Adrenal gland (tissue), 19 donors: ENCODE measurements at places on chromosomes 4 and X. TPM values are rescaled to one million over a fixed set of nuclear protein-coding genes. Genes with fewer than 3 reads are reported as not detected.

SORCS2 gene
- polyA plus RNA-seq = 0.67 TPM

APOO gene
- 37.7 TPM for polyA plus RNA-seq

PSAPL1 gene
- polyA plus RNA-seq = 0.03 TPM

TMEM156 gene
- 1.0 TPM for polyA plus RNA-seq

TRIM2 gene
- 58.9 TPM for polyA plus RNA-seq

GRCh38 chr4:149076401-149076800 lies 634.2 kb upstream of the NR3C2 start:
- no peaks in the 10 kb centered on the region for H3K36me3 ChIP-seq
- DNase-seq = no peak
- no peak overlapping the region for H3K27ac ChIP-seq
- no peak overlapping the region for H3K4me3 ChIP-seq
- H3K4me1 ChIP-seq = no peaks in the 10 kb centered on the region

- no peaks in the 10 kb centered on the region for H3K36me3 ChIP-seq
- peaks cover 14% of the 10 kb centered on the region for H3K4me1 ChIP-seq
- peaks cover 3% of the 10 kb centered on the region for H3K27me3 ChIP-seq
- H3K4me3 ChIP-seq = no peak overlapping the region
- H3K27ac ChIP-seq = peak overlapping the region; percentile 53
- DNase-seq = peak; percentile 65
Measured at GRCh38 chrX:38233891-38234667, 13.4 kb upstream of the SRPX start.

DNA sequence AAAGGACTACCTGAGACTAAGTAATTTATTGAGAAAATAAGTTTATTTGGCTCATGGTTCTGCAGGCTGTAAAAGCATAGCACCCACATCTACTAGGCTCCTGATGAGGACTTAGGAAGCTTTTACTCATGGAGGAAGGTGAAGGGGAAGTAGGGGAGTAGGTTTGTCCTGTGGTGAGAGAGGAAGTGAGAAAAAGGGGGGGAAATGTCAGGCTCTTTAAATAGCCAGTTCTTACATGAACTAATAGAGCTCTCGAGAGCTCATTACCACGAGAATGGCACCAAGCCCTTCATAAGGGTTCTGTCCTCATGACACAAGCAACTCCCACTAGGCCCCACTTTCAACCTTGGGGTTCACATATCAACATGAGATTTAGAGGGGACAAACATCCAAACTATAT lies 125.5 kb upstream of the NRK start:
- DNase-seq = no peak
- H3K4me3 ChIP-seq = no peak overlapping the region
- no peaks in the 10 kb centered on the region for H3K4me1 ChIP-seq
- no peaks in the 10 kb centered on the region for H3K36me3 ChIP-seq
- no peaks in the 10 kb centered on the region for H3K27me3 ChIP-seq

DNA sequence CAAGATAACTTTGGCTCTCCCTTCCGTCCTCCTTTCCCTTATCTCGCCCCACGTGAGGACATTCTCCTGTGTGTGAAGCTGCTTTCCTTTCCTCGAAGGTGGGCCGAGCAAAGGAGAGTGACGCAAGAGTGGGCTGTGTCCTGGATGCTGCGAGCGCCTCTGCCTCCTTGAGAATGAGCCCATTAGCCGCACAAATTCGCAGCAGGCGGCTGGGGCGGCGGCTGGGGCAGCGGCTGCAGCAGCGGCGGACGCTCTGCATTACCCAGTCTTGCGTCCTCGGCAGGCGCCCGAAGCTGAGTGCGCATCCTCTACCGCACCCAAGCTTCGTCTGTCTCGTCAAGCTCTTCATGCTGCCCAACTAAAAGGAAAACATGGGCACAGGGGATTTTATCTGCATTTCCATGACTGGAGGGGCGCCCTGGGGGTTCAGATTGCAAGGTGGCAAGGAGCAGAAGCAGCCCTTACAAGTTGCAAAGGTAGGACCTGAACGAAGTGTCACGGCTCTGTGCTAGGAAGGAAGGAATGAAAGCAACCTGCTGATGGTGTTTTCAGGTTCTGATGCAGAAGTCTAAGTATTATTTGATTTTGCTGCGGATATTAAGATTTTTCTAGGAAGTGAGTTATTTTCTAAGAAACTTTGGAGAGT lies at the start of gene SYNPO2:
TSS of gene SYNPO2 (plus strand) at position 189 of the 646 bp plus-strand sequence. CDS start at position 372, 183 bp downstream.
- no peaks in the 10 kb centered on the region for H3K36me3 ChIP-seq
- peak within 1 kb of the TSS; percentile 70 for H3K27ac ChIP-seq
- peaks cover 8% of the 10 kb centered on the region for H3K4me1 ChIP-seq
- no peaks in the 10 kb centered on the region for H3K27me3 ChIP-seq
- H3K4me3 ChIP-seq = no peak within 1 kb of the TSS
- peak; percentile 55 for DNase-seq

DNA sequence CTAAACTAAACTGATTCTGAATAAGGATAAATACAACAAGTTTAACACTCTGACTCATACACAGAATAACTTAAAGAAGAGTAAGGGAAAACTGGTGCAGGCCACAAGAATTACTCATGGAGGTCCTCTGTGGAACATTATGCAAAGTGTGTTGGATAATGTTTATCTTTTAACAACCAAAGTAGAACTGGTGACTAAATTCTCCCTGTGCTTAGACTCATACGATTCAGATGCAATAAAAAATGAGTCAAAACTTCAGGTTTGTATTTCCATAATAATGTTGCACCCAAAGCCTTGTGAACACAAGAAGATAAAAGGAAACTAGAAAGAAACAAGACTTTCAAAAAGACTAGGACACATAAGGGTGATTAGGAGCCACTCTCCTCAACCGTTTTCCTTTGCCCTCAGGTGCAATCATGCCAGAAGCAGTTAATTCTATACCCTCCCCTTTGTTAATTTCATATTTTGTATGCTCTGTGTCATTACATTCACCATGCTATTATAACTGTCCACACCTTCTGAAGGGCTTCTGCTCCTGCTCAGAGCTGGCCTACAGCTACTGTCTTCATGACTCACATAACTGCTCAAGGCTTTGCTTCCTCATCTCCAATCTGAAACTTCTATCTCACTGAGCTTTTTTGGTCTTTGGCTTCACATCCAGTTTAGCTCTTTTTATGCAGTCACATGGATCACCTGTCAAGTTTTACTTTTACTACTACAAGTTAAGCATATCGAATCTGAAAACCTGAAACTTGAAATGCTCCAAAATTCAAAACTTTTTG lies 60.2 kb downstream of the KCNIP4 start:
- H3K4me1 ChIP-seq = no peaks in the 10 kb centered on the region
- no peak overlapping the region for H3K27ac ChIP-seq
- DNase-seq = no peak
- H3K4me3 ChIP-seq = no peak overlapping the region
- H3K27me3 ChIP-seq = no peaks in the 10 kb centered on the region

DNA sequence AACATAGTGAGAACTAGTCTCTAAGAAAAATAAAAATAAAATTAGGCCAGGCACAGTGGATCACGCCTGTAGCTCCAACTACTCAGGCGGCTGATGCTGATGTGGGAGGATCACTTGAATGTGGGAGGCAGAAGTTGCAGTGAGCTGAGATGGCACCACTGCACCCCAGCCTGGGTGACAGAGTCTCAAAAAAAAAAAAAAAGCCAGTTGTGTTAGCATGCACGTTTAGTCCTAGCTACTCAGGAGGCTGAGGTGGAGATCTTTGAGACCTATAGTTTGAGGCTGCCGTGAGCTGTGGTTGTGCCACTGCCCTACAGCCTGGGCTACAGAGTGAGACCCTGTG lies 2.5 kb downstream of the DCK start:
- no peaks in the 10 kb centered on the region for H3K27me3 ChIP-seq
- DNase-seq = no peak
- no peaks in the 10 kb centered on the region for H3K36me3 ChIP-seq
- peaks cover 43% of the 10 kb centered on the region for H3K4me1 ChIP-seq
- H3K4me3 ChIP-seq = no peak overlapping the region
- no peak overlapping the region for H3K27ac ChIP-seq

- H3K4me3 ChIP-seq = no peak overlapping the region
- H3K27ac ChIP-seq = no peak overlapping the region
- DNase-seq = no peak
- no peaks in the 10 kb centered on the region for H3K36me3 ChIP-seq
Measured at GRCh38 chr4:10893395-10893794, 208.8 kb upstream of the CLNK start.

DNA sequence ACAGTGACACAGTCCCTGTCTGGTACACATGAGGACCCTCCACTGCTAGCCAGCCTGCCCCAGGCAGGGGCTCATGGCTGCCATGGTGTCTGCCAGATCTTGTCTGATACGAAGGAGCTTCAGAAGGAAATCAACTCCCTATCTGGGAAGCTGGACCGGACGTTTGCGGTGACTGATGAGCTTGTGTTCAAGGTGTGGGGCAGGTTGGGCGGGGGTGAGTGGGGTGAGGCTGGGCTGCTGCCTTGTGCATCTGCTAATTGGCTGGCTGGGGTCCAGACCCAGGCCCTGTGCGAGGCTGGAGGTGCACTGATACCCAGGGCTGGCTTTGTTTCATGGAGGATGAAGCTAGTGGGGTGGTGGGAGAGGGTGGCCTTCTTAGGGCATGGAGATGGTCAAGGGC lies 13.8 kb downstream of the CCDC22 start:
- no peak overlapping the region for H3K27ac ChIP-seq
- no peaks in the 10 kb centered on the region for H3K4me1 ChIP-seq
- H3K4me3 ChIP-seq = no peak overlapping the region
- DNase-seq = no peak
- no peaks in the 10 kb centered on the region for H3K27me3 ChIP-seq
- no peaks in the 10 kb centered on the region for H3K36me3 ChIP-seq

- H3K36me3 ChIP-seq = no peaks in the 10 kb centered on the region
- no peak overlapping the region for H3K27ac ChIP-seq
- H3K27me3 ChIP-seq = no peaks in the 10 kb centered on the region
- no peaks in the 10 kb centered on the region for H3K4me1 ChIP-seq
- no peak overlapping the region for H3K4me3 ChIP-seq
- DNase-seq = peak; percentile 70
Measured at GRCh38 chr4:88211473-88212252, 53.2 kb upstream of the ABCG2 start.

DNA sequence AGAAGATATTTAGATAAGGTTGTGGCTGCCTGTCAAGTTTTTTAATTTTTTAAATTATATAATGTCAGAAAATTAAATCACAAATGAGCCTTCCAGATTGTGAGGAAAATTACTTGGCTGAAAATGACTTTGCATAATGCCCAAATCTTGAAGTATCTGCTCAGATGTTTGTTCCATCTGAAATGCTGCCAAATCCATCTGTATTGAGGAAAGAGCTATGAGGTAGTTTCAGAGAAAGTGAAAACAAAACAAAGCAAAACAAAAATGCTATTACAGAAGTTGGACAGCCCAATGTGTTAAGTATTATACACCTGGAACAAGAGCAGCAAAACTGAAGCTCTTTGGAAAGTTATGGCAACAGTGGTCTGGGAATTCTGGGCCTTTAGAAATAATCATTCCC lies 23.3 kb upstream of the GUCY1B1 start:
- H3K27ac ChIP-seq = no peak overlapping the region
- H3K4me1 ChIP-seq = no peaks in the 10 kb centered on the region
- no peak for DNase-seq
- no peaks in the 10 kb centered on the region for H3K36me3 ChIP-seq
- H3K27me3 ChIP-seq = no peaks in the 10 kb centered on the region
- no peak overlapping the region for H3K4me3 ChIP-seq

DNA sequence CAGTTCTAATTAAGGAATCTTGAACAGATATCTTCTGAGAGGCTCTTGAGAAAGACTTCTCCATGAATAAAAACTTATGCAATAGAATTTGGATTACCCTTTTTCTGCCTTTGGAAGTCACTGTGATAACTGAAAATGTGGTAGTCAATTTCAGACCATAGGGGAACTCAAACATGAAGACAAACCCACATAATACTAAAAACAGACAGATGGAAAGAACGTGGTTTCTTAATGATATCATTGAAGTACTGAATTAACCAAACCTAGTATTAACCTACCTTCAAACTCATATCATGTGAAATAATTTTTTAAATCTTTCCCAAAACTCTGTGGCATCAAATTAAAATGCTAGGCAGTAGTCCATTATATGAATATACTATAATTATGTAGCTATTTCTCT lies 153.5 kb downstream of the CAMK2D start:
- H3K27ac ChIP-seq = no peak overlapping the region
- no peak for DNase-seq
- no peaks in the 10 kb centered on the region for H3K27me3 ChIP-seq

DNA sequence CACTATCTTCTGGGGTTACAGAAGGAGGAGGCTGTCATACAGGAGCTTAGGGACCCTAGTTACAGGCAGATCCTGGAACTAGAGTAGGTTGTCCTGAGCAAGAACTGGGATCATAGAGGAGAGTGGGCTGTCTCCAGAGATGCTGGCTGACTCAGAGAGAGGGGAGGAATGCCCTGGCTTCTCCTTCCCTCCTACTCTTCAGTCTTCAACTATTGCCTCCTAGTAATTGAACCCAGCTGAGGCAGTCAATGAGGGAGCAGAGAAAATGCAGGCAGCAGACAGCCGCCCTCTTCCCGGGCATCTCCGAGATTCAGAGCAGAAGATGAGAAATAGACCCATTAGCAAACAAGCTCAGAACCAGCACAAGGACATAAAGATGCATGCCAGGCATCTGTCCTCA lies 118.3 kb upstream of the PDE5A start:
- no peaks in the 10 kb centered on the region for H3K36me3 ChIP-seq
- no peaks in the 10 kb centered on the region for H3K4me1 ChIP-seq
- no peak for DNase-seq

GRCh38 chr4:174204164-174204831 lies 79.2 kb downstream of the FBXO8 start:
- H3K36me3 ChIP-seq = no peaks in the 10 kb centered on the region
- peaks cover 22% of the 10 kb centered on the region for H3K27me3 ChIP-seq
- H3K4me1 ChIP-seq = no peaks in the 10 kb centered on the region
- H3K4me3 ChIP-seq = no peak overlapping the region
- H3K27ac ChIP-seq = no peak overlapping the region
- DNase-seq = no peak

GRCh38 chr4:73103799-73104503 lies 34.4 kb upstream of the COX18 start:
- no peaks in the 10 kb centered on the region for H3K4me1 ChIP-seq
- no peak overlapping the region for H3K27ac ChIP-seq
- H3K36me3 ChIP-seq = no peaks in the 10 kb centered on the region
- DNase-seq = no peak
- no peaks in the 10 kb centered on the region for H3K27me3 ChIP-seq

- H3K27ac ChIP-seq = peak overlapping the region; percentile 90
- no peaks in the 10 kb centered on the region for H3K36me3 ChIP-seq
- H3K4me1 ChIP-seq = peaks cover 77% of the 10 kb centered on the region
- no peak for DNase-seq
- H3K4me3 ChIP-seq = no peak overlapping the region
Measured at GRCh38 chrX:24150898-24151297, 1.4 kb downstream of the ZFX start.

DNA sequence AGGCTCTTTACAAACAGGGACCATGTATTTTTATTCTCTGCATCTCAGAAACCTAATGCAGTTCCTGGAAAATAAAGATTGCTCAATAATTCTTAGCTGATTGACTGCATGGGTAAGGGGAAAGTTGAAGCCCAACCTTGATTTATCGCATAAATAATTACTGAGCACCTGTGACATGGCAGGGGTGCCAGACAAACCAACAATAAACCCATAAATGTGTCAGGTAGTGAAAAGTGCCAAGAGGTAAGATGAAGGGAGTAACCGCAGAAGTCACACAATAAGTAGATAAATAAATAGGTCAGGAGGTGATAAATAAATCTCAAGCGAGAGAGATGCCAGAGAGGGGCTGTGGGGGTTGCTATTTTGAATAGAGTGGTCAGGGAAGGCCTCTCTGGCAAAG lies 20.1 kb upstream of the AP1S2 start:
- no peaks in the 10 kb centered on the region for H3K36me3 ChIP-seq
- no peaks in the 10 kb centered on the region for H3K4me1 ChIP-seq
- DNase-seq = no peak
- no peak overlapping the region for H3K27ac ChIP-seq

- H3K4me3 ChIP-seq = peak within 1 kb of the TSS; percentile 37
- H3K4me1 ChIP-seq = no peaks in the 10 kb centered on the region
Measured at GRCh38 chrX:103686199-103687072, at the start of gene MORF4L2. TSS of gene MORF4L2 (minus strand) at chrX:103686699. CDS start at chrX:103677027, 9,672 bp downstream.

GRCh38 chr4:86819561-86819960 lies 29.6 kb downstream of the SLC10A6 start:
- H3K4me3 ChIP-seq = no peak overlapping the region
- DNase-seq = no peak
